ENCODE measurements at places on chromosomes 2 and 18.

DNA sequence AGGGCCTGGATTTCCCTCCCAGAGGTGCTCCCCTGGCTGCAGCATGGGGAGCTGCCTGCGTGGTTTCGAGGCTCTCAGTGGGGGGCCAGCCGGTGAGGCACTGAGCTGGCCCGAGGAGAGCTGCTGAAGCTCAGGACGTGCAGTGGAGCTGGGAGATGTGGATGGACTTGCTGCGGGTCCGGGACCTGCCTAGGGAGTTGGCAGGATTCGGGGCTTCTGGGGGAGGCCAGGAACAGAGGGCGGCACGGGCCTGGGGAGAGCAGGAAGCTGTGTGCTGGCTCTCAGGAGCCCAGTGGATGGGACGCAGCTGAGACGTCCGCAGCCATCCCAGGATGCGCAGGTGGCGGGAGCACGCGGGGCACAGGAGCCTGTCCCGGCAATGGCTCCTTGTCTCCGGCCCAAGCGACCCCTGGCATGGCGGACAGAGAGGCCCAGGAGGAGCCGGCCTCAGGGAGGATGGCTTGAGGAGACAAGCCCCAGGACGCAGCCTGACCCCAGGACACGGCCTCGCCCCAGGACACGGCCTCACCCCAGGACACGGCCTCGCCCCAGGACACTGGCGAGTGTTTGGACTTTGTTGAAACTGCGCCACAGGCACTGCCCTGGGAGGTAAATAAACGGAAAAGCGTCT lies 116.1 kb downstream of the NFATC1 start:
- peak; percentile 9 for DNase-seq

GRCh38 chr18:2641638-2642037 lies 13.9 kb upstream of the SMCHD1 start:
- DNase-seq: no peak

GRCh38 chr2:37588316-37588777 lies 83.1 kb downstream of the CDC42EP3 start:
- no peak for DNase-seq

DNA sequence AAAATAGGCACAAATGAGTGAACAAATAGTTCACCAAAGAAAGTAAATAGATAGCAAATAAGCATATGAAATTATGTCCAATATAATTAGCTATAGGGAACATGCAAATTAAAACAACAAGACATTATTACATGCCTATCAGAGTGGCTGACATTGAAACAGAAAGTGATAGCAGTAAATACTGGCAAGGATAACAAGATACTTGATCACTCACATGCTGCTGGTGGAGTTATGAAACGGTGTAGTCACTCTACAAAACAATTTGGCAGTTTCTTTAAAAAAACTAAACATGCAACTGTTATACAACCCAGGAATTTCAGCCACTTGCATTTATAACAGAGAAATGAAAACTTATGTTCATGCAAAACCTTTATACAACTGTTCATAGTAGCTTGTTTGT lies 439.2 kb upstream of the ACVR2A start:
- DNase-seq: no peak

DNA sequence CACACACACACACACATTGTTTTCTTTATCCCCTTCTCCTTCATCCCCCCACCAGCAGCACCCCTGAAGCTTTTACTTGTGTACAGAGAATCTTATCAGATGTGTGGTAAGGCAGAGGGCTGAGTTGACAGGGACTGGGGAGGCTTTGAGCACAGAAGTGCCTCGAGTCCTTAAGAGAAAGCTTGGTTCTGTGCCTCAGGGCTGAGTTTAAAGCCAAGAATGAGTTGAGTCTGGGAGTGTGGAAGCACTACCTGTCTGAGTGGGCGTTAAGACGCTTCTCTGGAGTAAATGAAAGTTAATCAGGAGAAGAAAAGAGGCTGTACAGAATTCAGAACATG lies 2.7 kb downstream of the ID2 start:
- peak; percentile 75 for DNase-seq

- DNase-seq: no peak
These were observed 428.7 kb upstream of the GYPC start for GRCh38 chr2:126227250-126227649.

DNA sequence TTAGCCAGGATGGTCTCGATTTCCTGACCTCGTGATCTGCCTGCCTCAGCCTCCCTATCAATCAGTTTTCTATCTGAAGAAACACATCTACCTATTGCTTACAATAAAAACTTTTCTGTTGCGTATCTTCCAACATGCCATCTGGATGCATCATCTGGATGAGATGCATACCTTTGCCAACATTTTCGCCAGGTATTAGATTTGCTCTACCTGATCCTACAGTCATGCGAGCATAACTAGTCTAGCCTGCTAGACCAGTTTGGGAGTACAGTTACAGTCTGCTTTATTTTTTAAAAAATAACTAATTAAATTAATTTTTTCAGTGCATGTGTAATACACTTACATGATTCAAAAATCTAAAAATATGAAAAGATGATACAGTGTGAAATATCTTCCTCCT lies 334.0 kb upstream of the MEX3C start:
- DNase-seq: no peak

DNA sequence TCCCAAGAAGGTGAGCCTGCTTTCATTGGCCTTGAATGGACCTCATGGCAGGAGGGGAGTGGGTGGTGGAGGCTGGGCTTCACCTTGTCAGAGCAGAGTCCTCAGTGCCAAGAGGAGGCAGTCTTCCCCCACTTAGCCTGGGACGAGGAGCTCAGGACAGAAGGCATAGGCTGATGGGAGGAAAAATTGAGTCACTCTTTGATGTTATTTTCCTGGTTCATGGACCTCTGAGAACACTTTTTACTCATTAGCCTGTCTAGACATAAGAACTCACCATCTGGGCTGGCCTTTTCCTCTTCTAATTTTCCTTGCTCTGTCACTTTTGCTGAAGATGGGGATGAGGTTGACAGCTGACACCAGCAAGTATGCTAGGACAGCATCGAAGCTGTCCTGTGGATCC lies 225.7 kb upstream of the TNP1 start:
- no peak for DNase-seq

GRCh38 chr2:20093263-20094141 lies 42.1 kb upstream of the LAPTM4A start:
- DNase-seq: no peak

DNA sequence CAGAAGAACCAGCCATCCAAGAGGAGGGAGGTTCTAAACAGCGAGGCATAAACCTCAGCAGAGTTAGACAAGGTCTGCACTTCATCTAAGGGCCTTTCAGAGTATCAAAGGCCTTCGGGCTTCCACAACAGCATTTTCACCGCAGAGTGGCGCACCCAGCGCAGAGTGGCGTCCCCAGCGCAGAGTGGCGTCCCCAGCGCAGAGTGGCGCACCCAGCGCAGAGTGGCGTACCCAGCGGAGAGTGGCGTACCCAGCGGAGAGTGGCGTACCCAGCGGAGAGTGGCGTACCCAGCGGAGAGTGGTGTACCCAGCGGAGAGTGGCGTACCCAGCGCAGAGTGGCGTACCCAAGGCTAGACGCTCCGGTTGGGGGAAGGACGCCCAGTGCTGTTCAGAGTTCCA lies 137.9 kb downstream of the ZNF516 start:
- no peak for DNase-seq

GRCh38 chr18:3037423-3037915 lies 24.5 kb upstream of the LPIN2 start:
- DNase-seq: no peak

DNA sequence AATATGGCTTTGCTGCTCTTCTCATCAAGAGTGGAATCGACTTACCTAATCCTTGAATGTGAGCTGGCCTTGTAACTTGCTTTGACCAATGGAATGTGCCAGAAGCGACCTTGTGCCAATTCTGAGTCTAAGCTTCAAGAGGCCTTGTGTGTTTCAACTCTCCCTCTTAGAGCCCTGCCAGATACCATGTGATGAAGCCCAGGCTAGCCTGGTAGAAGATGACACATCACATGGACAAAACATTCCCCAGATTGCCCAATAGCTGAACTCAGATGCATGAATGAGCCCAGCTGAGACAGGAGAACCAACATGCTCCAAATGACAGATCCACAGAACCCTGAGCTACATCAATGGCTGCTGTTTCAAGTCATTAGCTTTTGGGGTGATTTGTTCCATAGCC lies 4.2 kb upstream of the KLHL14 start:
- DNase-seq: no peak

DNA sequence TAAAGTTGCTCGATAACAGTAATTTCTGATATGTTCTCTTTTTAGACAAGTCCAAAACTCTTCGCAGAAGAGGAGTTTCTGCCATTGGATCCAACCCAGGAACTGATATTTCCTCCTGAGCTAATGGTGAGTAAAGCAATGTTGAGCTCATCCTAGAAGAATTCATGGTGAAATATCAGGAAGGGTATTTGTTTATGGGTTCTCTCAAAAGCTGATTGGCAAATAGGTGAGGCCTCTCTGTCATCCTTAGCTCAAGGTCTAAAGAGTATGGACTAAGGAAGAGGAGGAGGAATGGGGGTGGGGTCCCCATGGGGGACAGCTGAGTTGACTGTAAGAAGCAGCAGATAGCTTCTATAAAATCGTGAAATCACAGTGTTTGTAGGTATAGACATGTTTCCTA lies 18.2 kb downstream of the AOX1 start:
- DNase-seq: no peak

Data from activated T-cell treated with anti-CD3 and anti-CD28 coated beads, Interleukin-2, amount 50 U/mL, for 48 hours (primary cell).